Foreskin keratinocyte (primary cell): ENCODE measurements at places on chromosomes 4 and X.

- DNase-seq: no peak
Measured at GRCh38 chr4:165207016-165207430, 338 bp upstream of the KLHL2 start.

DNA sequence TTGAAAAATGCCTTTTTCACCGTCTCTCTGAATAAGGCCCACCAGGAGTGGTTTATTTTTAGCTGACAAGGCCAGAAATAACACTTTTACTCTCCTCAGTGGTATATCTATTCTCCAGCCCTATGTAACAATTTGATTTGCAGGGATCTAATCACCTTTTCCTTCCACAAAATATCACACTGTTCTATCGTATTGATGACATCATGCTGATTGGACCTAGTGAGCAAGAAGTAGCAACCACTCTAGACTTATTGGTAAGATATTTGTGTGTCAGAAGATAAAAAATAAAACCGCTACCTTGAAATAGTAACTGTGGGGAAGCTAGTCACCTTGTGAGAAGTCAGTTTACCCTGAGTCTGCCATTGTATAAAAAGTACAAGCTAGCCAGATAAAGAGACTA lies 27.7 kb downstream of the AGTR2 start:
- DNase-seq: no peak

GRCh38 chr4:152063621-152064240 lies 302.9 kb upstream of the GATB start:
- peak; percentile 32 for DNase-seq

- DNase-seq: no peak
Measured at GRCh38 chr4:155522201-155522600, 144.4 kb upstream of the GUCY1A1 start.

DNA sequence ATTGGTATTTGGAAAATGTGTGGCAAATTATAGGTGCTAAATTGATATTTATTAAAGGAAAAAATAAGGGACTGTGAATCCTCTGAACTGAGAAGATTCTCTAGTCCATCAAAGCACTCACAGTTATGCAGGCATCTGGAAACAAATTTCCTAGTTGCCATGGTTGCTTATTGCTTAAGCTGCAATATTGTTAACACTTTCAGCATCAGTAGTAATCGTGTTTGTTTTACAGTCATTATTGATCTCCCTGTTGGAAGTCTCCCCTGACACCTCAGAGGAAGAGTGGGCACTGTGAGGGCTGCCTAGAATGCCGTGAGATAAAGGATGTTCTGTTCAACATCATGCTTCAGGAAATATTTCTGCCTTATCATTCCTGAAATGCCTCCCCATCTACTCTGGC lies 2004.3 kb upstream of the ADGRL3 start:
- DNase-seq: no peak

DNA sequence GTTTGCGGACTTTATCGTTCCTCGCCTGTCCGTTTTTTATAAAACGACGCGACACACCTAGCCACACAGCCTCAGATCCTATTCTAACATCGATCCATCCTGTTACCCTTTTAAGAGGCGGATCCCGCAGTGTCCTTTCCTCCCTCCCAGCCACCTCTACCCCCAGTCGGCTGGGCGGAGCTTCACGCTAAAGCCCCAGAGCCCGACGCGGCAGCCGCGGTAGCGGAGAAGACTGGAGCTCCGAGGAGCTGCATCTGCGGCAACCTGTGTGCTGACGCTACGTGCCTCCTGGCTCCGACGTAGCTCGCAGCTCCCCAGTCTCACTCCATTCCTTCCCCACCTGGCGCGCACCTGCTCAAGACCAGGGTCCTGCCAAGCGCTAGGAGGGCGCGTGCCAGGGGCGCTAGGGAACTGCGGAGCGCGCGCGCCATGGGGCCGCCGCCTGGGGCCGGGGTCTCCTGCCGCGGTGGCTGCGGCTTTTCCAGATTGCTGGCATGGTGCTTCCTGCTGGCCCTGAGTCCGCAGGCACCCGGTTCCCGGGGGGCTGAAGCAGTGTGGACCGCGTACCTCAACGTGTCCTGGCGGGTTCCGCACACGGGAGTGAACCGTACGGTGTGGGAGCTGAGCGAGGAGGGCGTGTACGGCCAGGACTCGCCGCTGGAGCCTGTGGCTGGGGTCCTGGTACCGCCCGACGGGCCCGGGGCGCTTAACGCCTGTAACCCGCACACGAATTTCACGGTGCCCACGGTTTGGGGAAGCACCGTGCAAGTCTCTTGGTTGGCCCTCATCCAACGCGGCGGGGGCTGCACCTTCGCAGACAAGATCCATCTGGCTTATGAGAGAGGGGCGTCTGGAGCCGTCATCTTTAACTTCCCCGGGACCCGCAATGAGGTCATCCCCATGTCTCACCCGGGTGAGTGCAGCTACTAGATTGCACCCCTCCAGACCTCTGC lies at the start of gene RNF128:
Gene RNF128, plus strand, starts transcription at position 217 of the 953 bp plus-strand sequence. Its CDS starts 213 bp downstream, at position 430.
- peak; percentile 23 for DNase-seq

GRCh38 chr4:155901013-155901412 lies 2.5 kb upstream of the TDO2 start:
- no peak for DNase-seq

DNA sequence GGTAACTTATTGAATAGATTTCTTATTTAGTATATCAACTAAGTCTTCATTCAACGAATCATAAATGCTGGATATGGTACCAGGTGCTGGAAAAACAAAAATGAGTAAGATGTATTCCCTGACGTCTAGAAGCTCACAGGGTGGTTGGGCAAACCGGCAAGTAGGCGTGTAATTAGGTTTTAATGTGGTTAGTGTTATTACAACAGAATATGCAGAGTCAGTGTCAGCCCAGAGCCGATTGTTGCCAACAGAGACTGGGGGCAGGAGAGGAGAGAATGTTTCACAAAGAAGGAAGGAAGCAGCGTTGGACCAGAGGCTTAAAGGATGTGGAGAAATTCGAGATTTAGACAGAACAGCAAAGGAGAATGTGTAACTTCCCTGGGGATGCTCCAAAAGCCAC lies 111.7 kb downstream of the TENM3 start:
- DNase-seq: no peak

DNA sequence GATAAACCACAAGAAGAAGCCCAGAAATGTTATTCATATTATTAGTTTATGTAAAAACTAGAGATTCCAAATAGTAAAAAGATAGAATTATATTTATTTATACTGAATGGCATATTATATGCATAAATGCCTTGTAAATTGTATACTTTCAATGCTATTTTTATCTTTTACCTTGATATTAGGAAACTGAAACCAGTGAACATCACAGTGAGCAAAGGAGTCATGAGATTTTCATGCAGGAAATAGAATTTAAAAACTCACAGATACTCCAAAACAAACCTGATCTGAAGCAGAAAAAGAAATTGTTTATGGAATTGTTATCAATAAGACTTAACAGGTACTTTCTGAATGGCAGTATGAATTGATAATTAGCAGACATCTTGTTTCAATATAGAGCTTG lies 207.3 kb upstream of the CENPE start:
- no peak for DNase-seq

GRCh38 chr4:143288171-143288570 lies 48.5 kb upstream of the GAB1 start:
- DNase-seq: no peak

DNA sequence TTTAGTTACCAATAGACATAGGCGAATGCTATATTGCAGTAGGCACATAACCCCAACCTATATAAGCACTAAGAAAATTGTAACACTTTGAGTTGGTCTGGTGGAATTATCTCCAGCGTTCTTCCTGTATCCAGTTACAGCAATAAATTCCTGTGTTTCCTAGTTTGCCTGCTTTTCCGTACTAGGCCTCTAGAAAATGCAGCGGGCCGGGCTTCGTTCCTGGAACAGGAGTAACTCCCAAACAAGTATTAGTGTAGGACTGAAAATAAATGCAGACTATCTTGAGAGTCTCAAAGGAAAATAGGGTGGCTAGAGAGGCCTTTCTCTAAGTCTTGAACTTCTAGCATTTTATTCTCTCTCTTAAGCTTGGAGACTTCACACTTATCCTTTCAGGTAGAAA lies 159.8 kb downstream of the OR13H1 start:
- DNase-seq: no peak

DNA sequence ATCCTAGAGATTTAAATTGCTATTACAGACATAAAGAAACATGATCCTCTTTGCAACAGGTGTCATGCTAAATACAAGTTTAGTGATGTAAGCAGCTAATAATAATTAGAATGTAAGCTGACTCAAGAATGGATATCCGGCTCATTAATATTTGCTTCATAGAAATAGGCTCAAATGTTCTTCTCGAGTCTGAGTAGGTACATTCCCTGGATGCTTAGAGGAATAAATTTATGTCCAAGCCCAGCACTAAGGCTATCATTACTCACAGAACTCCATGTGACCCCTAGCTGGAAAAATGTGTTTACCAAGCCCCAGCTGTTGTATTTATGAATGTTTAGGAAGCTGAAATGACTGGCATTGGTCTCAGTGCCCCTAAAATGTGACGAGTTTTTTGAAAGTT lies 87.6 kb upstream of the TSPAN7 start:
- no peak for DNase-seq

DNA sequence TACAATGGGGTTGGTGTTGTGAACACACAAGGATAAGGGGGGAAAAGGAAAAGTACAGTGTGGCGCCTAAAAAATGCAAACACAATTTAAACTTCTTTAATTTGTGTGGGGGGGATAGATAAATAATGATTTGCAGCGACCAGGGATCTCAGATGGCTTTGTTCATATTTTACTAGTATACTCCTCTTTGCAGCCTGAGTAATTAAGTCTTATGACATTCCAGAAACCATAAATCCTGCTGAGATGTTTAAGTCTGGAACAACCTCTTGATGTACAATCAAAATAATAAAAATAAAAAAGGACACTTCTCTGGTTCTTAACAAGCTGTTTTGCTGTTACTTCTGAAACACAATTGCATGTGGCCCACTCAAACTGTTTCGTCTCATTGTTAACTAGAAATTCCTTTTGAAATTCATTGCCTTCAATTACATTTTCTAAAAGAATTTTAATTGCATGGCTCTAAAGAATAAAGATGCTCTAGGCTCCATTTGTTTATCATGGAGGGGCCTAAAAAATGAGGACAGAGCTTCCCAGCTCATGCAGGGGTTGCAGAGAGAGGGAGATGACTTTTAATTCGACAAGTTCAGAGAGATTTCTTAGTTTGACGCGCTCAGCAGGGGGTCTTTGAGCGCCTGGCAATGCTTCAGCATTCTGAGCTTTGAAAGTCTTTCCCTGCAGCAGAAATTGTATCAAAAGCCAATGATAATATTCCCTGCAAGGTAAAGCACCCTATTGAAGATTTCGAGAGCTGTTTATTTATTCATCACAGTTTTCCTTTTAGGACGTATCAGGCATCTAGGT lies 892.4 kb upstream of the TENM3 start:
- DNase-seq: no peak

- DNase-seq: no peak
Measured at GRCh38 chrX:14618177-14618965, 89.0 kb downstream of the GLRA2 start.

- DNase-seq: no peak
Measured at GRCh38 chrX:16695079-16695676, 17.3 kb downstream of the CTPS2 start.

- DNase-seq: no peak
Measured at GRCh38 chr4:184979461-184980124, 38.7 kb upstream of the HELT start.

- DNase-seq: no peak
Measured at GRCh38 chrX:119488749-119489148, 20.5 kb downstream of the SLC25A5 start.

DNA sequence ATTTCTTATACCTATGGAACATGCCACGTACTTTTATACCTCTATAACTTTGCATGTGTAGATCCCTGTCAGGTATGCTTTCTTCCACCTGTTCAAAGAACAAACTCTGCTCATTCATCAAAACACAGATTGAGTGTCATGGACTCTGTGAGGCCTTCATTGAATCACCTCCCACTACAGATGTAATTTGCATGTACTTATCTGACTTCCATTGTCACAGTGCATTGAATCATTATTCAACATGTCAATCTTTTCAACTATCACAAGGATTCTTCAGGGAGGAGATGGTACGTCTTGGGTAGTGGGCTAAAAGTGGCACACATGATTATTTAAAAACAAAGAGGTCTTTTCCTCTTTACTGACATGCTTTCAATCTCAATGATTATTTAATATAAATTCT lies 24.1 kb downstream of the SPOCK3 start:
- no peak for DNase-seq

DNA sequence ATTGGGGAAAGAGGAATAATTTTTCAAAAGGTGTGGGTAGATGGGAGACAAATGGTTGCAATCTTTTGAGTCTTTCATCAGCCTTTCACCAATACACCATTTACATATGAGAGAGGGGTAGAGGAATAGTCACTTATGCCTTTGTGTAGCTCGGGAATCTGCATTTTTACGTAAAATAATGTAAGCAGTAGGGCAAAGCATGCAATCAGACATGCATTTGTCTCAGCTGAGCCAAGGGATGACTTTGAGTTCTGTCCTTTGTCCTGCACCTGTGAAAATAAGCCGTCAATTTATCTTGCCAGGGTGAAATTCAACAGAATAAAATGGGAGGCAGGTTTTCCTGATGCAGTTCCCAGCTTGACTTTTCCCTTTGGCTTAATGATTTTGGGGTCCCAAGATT lies 1473.4 kb upstream of the TENM3 start:
- DNase-seq: no peak

GRCh38 chr4:27684610-27685011 lies 824.0 kb downstream of the STIM2 start:
- DNase-seq: peak; percentile 74

- DNase-seq: no peak
Measured at GRCh38 chrX:123756320-123756719, 23.5 kb upstream of the THOC2 start.

DNA sequence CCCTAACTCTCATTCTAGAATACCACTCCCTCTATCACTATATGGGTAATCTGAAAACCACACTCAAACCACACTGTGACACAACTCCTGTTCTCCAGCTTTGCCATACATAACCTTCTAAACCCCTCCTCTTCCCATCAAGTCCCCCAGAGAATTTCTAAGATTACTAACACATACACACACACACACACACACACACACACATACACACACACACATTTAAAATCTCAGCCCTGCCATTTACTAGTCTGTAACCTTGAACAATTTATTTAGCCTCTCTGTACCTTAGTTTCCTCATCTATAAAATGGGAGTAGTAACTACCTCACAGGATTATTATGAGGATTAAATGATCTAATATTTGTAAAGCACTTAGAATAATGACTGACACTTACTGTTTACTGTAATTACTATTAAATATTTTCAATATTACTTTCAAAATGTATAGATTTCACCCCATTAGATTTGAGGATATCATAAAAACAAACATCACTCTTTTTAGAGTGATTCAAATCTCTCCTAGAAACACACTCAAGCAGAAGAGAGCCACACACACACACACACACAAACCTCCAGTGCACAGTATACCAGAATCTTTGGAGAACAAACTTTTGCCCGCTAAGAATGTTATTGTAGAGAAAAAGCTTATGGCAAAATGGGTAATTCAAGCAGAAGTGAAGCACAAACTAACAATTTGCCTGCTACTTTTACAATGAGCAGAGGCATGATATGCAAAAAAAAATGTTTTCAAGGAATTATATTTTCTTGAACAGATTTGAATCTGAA lies 3.8 kb downstream of the ANKRD50 start:
- DNase-seq: no peak

- no peak for DNase-seq
Measured at GRCh38 chrX:83345298-83345697, 162.8 kb upstream of the POU3F4 start.
